ENCODE measurements at places on chromosomes 7 and 10.

DNA sequence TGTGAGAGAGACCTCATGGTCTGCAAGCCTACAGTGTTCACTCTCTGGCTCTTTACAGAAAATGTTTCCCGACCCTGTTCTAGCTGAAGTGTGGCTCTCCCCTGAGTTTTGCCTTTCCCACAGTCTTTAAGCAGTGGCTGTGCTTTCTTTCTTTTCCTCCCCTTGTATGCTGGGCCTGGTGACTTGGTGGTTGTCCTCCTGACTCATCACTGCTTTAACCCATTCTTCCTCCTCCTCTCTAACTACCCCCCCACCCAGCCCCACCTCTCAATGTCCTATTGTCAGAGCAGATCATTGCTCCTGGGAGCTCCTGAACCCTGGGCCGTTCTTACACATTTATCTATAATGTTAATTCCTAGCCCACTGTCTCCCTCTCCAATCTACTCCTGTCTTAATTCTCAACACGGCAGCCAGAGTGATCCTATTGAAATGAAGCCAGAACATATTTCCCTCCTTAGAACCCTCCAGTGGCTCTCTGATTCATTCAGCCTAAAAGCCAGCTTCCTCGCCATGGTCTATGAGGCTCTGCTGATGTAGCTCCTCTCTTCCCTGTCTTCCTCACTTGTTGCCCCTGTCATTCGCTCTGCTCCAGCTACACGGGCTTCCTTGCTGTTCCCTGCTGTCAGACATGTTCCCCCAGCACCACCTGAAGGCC lies 55.0 kb downstream of the DENND11 start:
- no peak for DNase-seq

DNA sequence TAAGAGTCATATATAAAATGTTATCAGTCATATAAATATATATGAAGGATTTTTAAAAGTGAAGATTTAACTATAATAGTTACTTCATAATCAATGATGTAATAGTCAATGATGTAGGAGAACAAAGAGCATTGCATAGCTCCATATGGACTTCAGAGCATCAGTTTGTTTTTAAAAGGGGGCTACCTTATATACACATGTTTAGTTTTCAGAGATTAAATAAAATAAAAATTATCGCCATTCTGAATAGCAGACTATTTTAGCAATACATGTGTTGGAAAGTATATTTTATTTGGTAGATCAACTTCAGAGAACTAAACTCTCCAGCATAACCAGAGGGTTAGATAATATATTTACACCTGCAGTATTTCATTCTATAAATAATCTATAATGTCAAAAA lies 29.1 kb upstream of the EPC1 start:
- no peak for DNase-seq

DNA sequence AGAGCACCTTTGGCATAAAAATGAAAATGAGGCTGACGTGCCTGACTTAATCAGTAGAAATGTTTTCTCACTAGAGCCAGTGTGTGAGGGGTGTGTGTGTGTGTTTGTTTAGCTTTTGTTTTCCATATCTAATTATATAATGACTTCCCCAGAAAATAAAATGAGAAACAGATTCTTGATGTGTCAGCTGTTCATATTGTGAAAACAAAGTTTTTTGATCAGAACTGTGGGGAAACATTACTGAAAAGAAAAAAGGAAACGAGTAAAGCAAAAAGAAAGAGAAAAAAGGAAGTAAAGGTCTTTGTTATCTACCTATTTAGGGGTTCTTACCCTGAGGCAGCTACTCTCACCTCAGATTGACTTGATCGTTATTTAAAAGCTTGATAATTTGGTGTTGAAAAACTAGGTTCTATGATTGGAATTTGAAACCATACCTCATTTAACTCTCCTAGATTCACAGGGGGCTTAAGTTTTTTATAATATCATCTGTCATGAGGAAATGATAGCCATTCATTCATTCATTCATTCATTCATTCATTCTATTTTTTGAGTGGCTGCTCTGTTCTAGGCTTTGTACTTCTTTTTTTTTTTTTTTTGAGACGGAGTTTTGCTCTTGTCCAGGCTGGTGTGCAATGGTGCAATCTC lies 58.0 kb downstream of the CREM start:
- DNase-seq = no peak

DNA sequence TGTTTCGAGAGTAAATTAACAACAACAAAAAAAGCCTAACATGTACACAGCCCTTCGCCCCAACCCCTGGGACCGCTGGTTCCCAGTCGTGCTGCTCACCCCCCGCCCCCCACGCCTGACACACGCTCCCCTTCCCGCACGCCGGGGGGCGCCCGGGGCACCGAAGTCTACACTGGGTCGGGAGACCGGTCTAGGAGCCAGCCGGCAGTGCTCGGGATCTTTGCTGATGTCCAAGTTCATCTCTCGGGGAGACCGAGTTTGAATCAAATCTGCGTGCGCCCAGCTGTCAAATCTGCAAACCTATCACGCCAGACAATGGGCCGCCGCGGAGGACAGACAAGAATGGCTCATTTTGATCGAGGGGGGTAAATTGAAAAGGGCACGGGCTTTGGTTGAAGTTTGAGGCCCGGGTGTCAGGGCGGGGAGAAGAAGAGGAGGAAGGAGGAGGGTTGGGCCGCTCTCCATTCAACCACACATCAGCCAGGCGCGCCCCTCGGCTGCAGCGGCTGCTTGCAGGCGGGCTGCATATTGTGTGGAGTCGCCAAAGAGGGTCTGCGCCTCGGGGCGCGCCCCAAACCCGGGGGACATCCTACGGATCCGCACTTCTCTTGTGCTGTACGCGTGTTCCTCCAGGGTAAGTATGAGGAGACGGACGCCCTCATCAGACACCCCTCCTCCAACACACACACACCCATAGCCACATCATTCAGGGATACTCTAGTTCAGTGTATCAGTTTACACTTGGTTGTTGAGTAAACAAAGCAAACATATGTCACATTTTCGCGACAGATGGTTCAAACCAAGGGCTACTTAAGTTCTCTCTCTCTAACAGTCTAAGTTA lies 1.3 kb upstream of the GFRA1 start:
- DNase-seq = no peak

GRCh38 chr7:149493366-149493765 lies 4.2 kb downstream of the ZNF746 start:
- no peak for DNase-seq
